Stimulated activated CD4-positive, alpha-beta T cell treated with anti-CD3 and anti-CD28 coated beads, Interleukin-1b, Interleukin-23, amount 100 ng/mL, for 48 hours (primary cell): ENCODE measurements at places on chromosomes 6 and 20.

DNA sequence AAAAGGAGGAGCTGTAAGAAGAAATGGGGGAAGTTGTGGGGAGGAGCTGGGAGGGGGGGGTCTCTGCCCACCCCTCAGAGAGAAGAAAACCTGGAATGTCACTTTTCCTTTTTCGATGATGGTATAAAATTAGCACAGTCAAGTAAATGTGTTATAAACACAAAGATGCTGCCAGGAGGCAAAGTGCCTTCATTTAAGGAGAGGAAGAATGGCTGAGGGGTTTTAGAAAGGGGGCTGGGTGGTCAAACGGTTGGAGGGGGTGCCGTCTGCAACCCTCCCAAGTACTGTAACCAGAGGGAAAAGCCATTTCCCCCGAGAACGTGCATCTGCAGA is 25.0 kb downstream of the PMEPA1 start:
- no peak for DNase-seq

DNA sequence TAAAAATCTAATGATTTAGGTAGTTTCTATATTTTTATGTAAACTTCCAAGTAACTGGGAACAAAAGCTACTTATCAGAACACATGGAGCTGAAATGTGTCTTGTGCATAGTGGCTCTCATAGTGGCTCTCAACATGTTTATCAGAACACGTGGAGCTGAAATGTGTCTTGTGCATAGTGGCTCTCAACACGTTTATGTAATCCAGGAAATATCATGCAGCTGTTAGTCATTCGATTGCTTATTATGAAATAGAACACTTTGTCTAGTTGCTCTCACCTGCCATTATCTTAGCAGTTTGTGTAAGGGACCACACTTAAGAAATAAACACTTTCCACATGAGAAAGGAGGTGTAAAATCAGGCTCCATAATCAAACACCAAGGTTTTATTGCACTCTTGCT is 119.2 kb upstream of the ASCC3 start:
- no peak for DNase-seq

GRCh38 chr6:151109361-151109760 is 130.4 kb upstream of the AKAP12 start:
- no peak for DNase-seq

- DNase-seq = peak; percentile 53
Observed at GRCh38 chr20:3889489-3890397, 556 bp downstream of the PANK2 start.
